ENCODE measurements at places on chromosomes 1 and 21.

- H3K4me3 ChIP-seq = no peak overlapping the region
- H3K27me3 ChIP-seq = no peaks in the 10 kb centered on the region
These were observed 32.9 kb downstream of the IVNS1ABP start for GRCh38 chr1:185284116-185284515.

- no peak for DNase-seq
- no peaks in the 10 kb centered on the region for H3K27me3 ChIP-seq
- no peaks in the 10 kb centered on the region for H3K36me3 ChIP-seq
These were observed 105.7 kb upstream of the PPP2R5A start for GRCh38 chr1:212179394-212180076.

GRCh38 chr21:14593230-14593629, 47.1 kb upstream of the SAMSN1 start:
- no peak overlapping the region for H3K27ac ChIP-seq
- H3K36me3 ChIP-seq = no peaks in the 10 kb centered on the region
- H3K4me1 ChIP-seq = no peaks in the 10 kb centered on the region
- no peak for DNase-seq
- no peaks in the 10 kb centered on the region for H3K27me3 ChIP-seq

GRCh38 chr1:107804134-107804533, 160.8 kb downstream of the VAV3 start:
- no peaks in the 10 kb centered on the region for H3K27me3 ChIP-seq
- no peak overlapping the region for H3K27ac ChIP-seq
- no peaks in the 10 kb centered on the region for H3K36me3 ChIP-seq
- DNase-seq = no peak

DNA sequence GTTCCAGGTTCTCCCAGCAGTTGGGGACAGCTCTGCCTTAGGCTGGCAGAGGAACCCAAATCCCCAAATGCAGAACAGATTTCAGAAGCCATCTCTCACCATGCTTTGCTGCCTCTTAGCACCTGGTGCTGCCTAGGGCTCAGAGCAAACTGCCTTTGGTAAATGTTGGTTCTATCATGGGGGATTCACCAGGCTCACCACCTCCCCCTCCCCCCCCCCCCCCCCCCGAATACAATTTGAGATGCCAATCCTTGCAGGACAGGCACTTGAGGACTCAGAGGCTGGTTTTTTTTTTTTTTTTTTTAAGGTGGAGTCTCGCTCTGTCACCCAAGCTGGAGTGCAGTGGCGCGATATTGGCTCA, 447 bp upstream of the PAQR6 start:
- no peak for DNase-seq
- H3K36me3 ChIP-seq = no peaks in the 10 kb centered on the region
- no peaks in the 10 kb centered on the region for H3K27me3 ChIP-seq
- H3K4me3 ChIP-seq = no peak overlapping the region
- H3K27ac ChIP-seq = peak overlapping the region; percentile 80

DNA sequence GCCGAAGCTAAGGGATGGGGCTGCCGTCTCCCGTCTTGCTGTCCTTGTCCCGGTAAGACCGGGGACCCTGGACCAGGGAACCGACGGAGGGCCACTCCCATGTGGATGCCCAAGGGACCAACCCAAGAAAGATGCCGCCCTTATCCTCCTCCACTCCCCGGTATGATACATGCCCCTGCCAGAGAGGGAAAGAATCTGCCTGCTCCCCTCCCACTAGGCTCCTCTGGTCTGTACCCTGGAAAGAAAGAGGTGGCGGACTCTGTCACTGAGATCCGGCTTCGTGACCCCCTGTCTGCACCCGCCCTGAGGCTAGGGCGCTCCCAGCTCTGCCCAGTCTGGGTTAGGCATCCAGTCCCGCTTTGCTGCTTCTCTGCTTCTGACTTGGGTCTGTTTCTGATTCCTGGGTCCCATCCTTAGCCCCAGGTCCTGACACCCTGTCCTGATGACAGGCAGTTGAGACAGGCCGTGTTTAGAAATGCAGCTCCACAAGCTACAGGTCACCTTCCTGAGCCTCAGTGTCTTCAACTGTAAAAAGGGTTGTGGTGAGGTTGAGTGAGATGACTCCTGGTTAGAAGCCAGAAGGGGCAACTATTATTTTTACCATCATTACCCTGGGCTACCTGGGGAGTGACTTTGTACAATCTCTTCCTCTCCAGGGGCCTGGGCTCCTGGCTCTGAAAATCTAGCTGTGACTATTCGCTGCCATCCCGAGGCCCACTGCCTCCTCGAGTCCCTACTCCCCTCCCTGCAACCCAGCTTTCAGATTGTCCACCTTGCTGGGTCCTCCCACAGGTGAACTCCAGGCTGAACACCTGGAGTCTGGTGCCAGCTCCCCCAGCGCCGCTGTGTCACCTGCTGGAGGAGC, 3.7 kb downstream of the MATN1 start:
- peaks cover 5% of the 10 kb centered on the region for H3K27me3 ChIP-seq
- H3K27ac ChIP-seq = no peak overlapping the region
- no peaks in the 10 kb centered on the region for H3K36me3 ChIP-seq
- no peak for DNase-seq

GRCh38 chr1:1175221-1176062, 1.8 kb downstream of the TTLL10 start:
- H3K27ac ChIP-seq = no peak overlapping the region
- H3K27me3 ChIP-seq = peaks cover 33% of the 10 kb centered on the region
- no peaks in the 10 kb centered on the region for H3K36me3 ChIP-seq
- no peak overlapping the region for H3K4me3 ChIP-seq
- no peak for DNase-seq
- H3K4me1 ChIP-seq = peaks cover 13% of the 10 kb centered on the region

- H3K4me3 ChIP-seq = no peak overlapping the region
- DNase-seq = no peak
- no peaks in the 10 kb centered on the region for H3K27me3 ChIP-seq
These were observed 34.2 kb downstream of the RIMKLA start for GRCh38 chr1:42414551-42415496.

GRCh38 chr1:33009561-33009960, 27.1 kb downstream of the AK2 start:
- H3K4me1 ChIP-seq = peaks cover 11% of the 10 kb centered on the region
- DNase-seq = no peak
- H3K36me3 ChIP-seq = peaks cover 4% of the 10 kb centered on the region
- H3K4me3 ChIP-seq = no peak overlapping the region

DNA sequence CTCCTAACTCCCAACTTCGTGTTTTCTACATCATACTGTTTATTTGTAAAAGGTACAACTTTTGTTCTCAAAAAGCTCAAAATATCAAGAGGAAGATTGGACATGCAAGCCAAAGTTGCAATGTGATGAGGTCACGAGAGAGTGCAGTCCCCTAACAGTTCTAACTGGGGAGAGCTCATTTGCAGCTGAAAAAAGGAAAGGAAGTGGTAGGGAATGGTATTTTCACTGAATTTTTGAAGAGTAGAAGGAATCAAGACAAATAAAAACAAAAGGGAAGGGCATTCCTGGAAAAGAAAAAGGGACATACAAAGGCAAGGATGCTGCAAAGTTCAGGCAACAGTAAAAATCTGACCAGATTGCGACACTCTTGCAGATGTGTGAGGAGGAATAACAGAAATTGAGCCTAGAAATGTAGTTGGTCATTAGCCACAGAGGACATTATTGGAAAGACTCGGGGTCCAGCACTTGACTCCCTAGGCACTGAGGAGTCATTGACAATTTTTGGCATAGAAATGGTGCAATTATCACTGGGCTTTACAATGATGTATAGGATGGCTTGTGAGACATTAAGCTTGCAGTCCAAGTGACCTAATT, 67.9 kb downstream of the TBX15 start:
- no peak for DNase-seq
- no peaks in the 10 kb centered on the region for H3K36me3 ChIP-seq
- no peak overlapping the region for H3K27ac ChIP-seq
- no peaks in the 10 kb centered on the region for H3K27me3 ChIP-seq

GRCh38 chr1:225612287-225612686, 40.6 kb downstream of the ENAH start:
- no peaks in the 10 kb centered on the region for H3K36me3 ChIP-seq
- H3K4me3 ChIP-seq = no peak overlapping the region
- no peak overlapping the region for H3K27ac ChIP-seq
- no peak for DNase-seq

DNA sequence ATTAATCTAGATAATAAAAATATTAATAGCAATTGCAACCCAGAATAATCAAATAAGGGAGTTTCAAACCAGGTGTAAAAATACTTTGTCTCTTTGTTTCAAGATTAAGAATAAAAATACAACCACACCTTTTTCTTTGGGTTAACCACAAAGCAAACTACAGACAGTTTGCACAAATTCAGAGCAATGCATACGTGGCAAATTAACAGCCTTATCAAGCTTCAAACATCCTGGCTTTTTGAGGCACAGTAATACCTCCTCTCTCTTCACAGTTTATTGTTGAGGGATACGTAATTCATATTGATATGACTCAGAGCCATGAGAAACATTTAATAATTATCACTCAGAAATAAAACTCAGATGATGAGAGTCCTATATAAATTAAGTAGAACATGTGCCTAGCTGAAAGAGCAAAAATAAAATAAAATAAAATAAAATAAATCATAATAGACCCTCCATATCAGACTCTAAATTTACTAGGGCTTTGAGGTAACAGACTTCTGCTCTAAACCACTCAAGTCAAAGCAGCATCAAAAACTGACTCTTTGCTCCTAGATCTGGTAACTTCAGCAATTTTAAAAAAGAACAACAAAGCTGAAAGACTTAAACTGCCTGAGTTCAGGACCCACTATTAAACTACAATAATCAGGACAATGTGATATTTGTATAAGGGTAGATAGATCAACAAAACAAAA, 11.4 kb downstream of the EDEM3 start:
- H3K4me1 ChIP-seq = no peaks in the 10 kb centered on the region
- no peak overlapping the region for H3K4me3 ChIP-seq
- no peaks in the 10 kb centered on the region for H3K36me3 ChIP-seq

DNA sequence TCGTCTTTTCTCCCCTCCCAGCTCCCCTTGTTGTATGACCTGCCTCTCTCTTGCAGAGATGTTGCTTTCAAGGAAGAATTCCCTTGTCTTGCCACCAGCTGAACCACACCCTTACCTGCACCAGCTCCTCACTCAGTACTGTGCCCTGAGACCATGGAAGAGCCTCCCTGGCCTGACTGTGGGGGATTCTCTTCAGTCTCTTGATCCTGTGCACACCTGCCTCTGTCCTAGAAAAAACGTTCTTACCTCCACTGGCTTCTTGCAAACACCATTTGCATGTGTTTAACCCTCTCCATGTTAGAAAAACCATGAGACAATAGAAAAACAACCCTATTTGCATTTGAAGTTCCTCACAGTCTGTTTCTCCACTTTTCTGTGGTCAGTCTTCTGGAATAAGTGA, 43.3 kb upstream of the FCRL4 start:
- no peak for DNase-seq
- H3K4me3 ChIP-seq = no peak overlapping the region
- H3K4me1 ChIP-seq = no peaks in the 10 kb centered on the region
- H3K36me3 ChIP-seq = no peaks in the 10 kb centered on the region

DNA sequence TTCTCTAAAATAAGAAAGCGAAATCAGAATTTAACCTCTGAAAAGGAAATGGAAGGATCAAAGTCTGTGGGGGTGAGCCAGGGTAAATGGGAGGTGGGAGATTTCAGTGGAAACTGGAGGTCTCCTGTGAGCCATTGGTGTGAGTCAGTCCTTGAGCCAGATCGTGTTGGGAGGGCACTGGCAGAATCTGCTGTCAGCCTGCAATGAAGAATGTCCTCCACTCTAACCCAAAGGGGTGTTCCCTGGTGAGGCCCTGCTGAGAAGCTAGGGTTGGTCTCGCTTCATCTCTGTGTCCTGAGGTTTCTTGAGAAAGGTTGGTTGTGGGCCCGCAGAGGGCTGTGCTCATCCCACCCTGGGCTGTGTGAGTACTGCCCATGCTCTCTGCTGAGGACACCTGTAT, 2.4 kb downstream of the QSOX1 start:
- H3K4me1 ChIP-seq = peaks cover 9% of the 10 kb centered on the region
- no peak for DNase-seq
- H3K27ac ChIP-seq = no peak overlapping the region
- H3K36me3 ChIP-seq = no peaks in the 10 kb centered on the region
- peaks cover 36% of the 10 kb centered on the region for H3K27me3 ChIP-seq

DNA sequence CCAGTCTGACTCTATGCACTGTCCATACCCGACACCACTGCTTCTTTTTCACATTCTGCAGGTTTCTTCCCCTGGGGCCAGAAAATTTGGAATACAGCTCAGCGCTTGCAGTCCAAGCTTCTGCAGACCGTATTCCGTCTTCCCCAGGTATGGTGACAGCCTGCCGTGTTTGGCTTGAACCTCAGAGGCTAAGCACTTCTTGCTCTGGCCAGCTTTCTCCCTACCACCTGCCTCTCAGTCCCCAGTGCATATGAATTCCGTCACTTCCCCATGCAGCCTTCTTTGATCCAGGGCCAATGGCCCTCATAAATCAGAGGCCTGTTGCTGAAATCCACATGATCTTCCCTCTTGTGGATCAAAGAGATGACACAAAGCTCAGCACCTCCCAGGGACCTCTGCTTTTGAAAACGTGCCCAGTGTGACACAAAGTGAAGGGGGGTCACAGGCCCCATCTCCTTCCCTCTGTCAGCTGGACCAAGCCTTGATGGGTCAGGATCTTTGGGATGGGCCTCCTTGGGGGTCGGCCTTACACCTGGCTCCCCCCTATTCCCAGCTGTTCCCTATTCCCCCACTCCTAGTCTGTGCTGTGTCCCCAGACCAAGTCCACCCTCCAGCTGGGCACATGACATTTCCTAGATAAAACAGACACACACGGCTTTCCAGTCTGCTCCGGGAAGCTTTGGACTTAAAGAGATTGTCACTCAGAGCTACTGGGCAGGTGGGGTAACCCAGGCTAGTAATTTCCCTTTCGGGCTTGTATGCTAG, 66.6 kb downstream of the HMGB4 start:
- DNase-seq = no peak
- H3K4me1 ChIP-seq = no peaks in the 10 kb centered on the region
- no peaks in the 10 kb centered on the region for H3K36me3 ChIP-seq

- H3K27me3 ChIP-seq = no peaks in the 10 kb centered on the region
- no peaks in the 10 kb centered on the region for H3K36me3 ChIP-seq
- no peak overlapping the region for H3K4me3 ChIP-seq
- no peaks in the 10 kb centered on the region for H3K4me1 ChIP-seq
- no peak for DNase-seq
These were observed 46.4 kb downstream of the COL6A1 start for GRCh38 chr21:46027851-46028493.

GRCh38 chr1:201454608-201455007, 14.4 kb downstream of the PHLDA3 start:
- H3K4me1 ChIP-seq = peaks cover 21% of the 10 kb centered on the region
- no peak overlapping the region for H3K4me3 ChIP-seq
- H3K27ac ChIP-seq = no peak overlapping the region
- H3K27me3 ChIP-seq = no peaks in the 10 kb centered on the region
- DNase-seq = no peak

GRCh38 chr1:54376430-54377039, 29.7 kb downstream of the SSBP3 start:
- H3K27me3 ChIP-seq = no peaks in the 10 kb centered on the region
- H3K27ac ChIP-seq = no peak overlapping the region
- no peak overlapping the region for H3K4me3 ChIP-seq
- no peak for DNase-seq

DNA sequence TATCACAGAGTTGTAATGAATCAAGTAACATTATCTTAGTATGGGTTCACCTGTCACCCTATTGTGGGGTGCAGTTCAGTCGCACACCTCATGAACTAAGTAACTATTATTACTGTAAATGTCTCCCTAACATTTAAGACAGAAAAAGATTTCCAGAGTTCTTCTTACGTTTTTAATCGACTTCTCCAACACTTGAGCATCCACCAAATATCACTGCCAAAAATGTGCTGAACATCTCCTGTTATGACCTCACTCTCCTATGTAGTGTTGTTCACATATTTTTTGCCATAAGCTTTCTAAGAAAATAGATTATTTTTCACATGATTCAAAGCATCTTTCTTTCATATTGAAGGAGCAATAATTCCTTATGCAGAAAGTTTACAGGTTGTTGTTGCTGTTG, 1.3 kb downstream of the TTLL7 start:
- no peaks in the 10 kb centered on the region for H3K36me3 ChIP-seq
- H3K27ac ChIP-seq = no peak overlapping the region
- H3K27me3 ChIP-seq = peaks cover 43% of the 10 kb centered on the region
- H3K4me3 ChIP-seq = no peak overlapping the region
- no peak for DNase-seq

Data from neural progenitor cell (in vitro differentiated cells).